ENCODE measurements at places on chromosomes 2 and 18. TPM values are rescaled to one million over a fixed set of nuclear protein-coding genes. Genes with fewer than 3 reads are reported as not detected.

DNA sequence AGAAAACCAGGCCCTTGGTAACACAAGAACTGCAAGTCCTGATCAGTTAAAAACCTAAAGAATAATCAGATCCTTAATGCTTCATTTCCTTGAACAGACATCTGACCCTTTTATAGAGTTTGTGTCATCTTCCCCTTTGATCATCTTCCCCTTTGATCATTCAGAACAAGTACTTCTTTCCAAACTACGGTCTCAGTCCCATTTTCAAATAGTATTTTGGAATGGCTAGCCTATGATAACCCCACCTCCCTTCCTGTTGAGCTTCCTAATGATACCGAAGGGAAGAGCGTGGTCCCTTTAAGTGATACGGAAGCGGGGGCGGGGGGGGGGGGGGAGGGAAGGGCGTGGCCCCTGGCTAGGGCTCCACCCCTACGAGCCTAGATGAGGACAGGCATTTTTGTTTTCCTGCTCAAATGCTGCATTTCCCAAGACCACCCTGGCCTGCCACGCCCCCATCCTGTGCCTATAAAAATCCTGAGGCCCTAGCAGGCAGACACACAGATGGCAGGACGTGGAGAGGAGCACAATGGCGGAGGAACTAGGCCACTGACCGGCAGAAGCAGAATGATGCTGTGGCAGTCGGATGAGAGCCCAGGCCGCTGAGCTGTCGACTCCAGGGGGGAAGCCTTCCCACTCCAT is 24.1 kb upstream of the CHRNA1 start:
- DNase-seq: no peak
- H3K4me3 ChIP-seq: no peak overlapping the region
- H3K27me3 ChIP-seq: no peaks in the 10 kb centered on the region
- H3K27ac ChIP-seq: peak overlapping the region; percentile 93

- H3K4me3 ChIP-seq: no peak overlapping the region
- H3K27ac ChIP-seq: no peak overlapping the region
- no peaks in the 10 kb centered on the region for H3K27me3 ChIP-seq
Measured at GRCh38 chr2:172919732-172920131, 155.9 kb upstream of the MAP3K20 start.

- H3K4me3 ChIP-seq: no peak overlapping the region
- no peak overlapping the region for H3K27ac ChIP-seq
- no peaks in the 10 kb centered on the region for H3K36me3 ChIP-seq
- H3K27me3 ChIP-seq: peaks cover 1% of the 10 kb centered on the region
Measured at GRCh38 chr2:72004201-72004915, 143.3 kb downstream of the CYP26B1 start.

GRCh38 chr2:211396815-211397214 is 840.4 kb downstream of the CPS1 start:
- no peak overlapping the region for H3K27ac ChIP-seq
- no peaks in the 10 kb centered on the region for H3K4me1 ChIP-seq
- H3K27me3 ChIP-seq: no peaks in the 10 kb centered on the region
- no peak overlapping the region for H3K4me3 ChIP-seq
- H3K36me3 ChIP-seq: no peaks in the 10 kb centered on the region
- DNase-seq: no peak

DNA sequence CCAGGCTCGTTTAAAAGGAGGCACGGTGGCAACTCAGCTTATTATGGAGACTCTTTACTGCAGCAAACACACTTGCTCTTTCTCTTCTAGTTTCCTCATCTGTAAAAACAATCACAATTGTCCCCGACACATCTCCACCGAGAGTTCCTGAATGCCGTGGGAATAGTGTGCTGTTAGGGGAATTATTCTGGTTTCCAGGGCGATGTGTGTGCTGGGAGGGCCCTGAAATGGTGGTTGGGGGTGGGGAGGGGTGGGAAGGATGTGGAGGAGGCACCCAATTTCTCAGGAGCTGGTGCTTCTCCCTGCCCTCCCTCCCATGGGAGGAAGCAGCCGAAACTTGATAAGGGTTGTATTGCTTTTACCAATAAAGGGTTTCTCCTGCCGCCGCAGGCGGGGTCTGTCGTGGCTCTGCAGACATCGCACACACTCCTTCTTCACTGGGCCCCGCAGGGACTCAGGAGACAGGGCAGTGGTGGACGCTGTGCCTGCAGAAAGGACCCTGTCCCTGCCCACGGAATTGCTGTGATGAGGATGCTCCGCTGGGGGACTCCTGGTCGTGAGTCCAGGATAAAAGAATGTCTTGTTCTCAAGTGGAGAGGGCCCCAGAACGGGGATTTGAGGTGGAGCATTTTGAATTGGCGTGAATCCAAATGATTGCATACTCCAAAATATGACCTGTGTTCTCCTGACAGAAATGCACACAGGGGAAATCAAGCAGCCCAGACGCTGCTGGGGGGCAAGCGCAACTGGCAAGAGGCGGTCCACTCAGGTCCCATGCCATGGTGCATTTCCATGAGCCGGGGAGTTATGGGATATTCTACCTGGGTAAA is 119.2 kb downstream of the ACKR3 start:
- peaks cover 64% of the 10 kb centered on the region for H3K4me1 ChIP-seq
- H3K27ac ChIP-seq: no peak overlapping the region
- H3K4me3 ChIP-seq: no peak overlapping the region
- H3K36me3 ChIP-seq: no peaks in the 10 kb centered on the region

GRCh38 chr2:230153390-230153976 is 66.3 kb downstream of the SP110 start:
- H3K4me1 ChIP-seq: peaks cover 4% of the 10 kb centered on the region
- H3K27me3 ChIP-seq: no peaks in the 10 kb centered on the region
- H3K27ac ChIP-seq: no peak overlapping the region
- H3K36me3 ChIP-seq: peaks cover 5% of the 10 kb centered on the region
- no peak for DNase-seq

DNA sequence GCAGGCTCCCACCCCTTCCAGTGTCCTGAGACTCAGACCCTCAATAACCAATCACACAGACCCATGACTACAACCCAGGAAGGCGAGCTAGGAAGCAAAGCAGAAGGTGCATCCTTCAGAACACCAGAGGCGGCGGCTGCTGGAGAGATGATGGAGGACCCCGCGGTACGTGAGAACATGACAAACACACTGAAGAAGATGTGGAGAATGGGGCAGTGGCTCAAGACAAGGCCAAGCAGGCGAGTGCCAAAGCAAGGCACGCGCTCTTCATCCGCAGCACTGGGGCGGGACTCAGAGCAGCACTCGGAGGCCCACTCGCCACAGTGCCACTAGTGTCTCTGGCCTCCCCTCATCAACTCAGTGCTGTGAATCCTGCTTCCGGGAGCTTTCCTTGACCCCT is 13.7 kb downstream of the ERFE start:
- no peaks in the 10 kb centered on the region for H3K27me3 ChIP-seq
- H3K4me3 ChIP-seq: no peak overlapping the region
- no peak for DNase-seq
- H3K4me1 ChIP-seq: peaks cover 52% of the 10 kb centered on the region

DNA sequence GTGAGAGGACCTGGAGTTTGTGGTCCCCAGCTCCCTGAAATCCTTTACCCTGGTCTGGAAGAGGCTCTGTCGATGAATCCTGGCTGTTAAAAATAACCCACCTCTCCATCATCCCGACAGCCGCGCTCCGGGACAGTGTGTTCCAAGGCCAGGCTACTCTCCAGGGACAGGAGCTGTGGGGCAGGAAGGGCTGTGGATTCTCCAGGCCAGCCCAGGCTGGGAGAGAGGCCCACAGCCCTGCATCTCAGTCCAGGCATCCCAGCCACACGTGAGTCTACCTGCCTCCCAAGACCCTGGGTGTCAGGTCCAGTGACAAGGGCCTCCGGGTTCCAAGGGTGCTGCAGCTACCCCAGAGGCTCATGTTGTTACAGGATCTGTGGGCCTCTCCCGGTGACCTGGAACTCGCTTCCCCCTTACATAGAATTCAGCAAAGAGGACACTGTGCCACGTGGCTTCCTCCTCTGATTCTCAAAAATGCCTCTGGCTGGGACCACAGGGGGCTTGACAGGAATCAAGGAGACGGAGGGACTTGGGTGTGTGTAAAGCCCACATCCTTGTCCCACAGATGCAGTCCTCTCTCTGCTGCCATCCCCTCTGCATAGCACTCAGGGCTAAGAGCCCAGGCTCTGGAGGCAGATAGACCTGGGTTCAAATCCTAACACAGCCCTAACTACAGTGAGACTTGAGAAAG is 17.3 kb downstream of the ADRA2B start:
- H3K4me3 ChIP-seq: no peak overlapping the region
- H3K4me1 ChIP-seq: peaks cover 8% of the 10 kb centered on the region
- DNase-seq: no peak
- no peak overlapping the region for H3K27ac ChIP-seq

DNA sequence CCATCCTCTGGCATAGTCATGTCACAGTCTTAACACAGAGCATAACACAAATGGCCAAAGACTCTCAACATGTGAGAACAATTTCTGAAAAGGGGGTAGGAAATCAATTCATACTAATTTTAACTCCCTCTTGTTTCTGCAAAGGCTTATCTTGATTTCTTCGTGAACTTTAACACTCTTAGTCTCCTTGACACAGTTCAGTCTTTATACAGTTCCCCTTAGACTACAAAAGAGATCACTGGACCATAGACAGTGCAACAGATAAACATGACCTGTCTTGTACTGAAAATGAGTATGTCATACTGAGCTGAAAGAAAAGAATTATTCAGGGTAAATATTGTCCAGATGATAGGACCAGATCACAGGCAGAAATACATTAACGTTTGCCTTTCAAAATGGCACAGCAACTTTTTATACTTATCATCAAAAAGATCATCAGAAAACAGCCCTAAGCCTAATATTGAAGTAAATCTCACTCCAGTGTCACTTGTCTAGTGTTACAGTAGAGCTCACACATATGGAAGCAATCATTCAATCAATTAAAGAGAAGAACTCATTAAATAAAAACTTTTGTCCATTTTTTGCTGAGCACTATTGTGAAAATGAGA is 56.4 kb upstream of the VRK2 start:
- no peaks in the 10 kb centered on the region for H3K36me3 ChIP-seq
- peaks cover 9% of the 10 kb centered on the region for H3K4me1 ChIP-seq
- no peaks in the 10 kb centered on the region for H3K27me3 ChIP-seq
- no peak overlapping the region for H3K27ac ChIP-seq
- no peak for DNase-seq
- no peak overlapping the region for H3K4me3 ChIP-seq

DNA sequence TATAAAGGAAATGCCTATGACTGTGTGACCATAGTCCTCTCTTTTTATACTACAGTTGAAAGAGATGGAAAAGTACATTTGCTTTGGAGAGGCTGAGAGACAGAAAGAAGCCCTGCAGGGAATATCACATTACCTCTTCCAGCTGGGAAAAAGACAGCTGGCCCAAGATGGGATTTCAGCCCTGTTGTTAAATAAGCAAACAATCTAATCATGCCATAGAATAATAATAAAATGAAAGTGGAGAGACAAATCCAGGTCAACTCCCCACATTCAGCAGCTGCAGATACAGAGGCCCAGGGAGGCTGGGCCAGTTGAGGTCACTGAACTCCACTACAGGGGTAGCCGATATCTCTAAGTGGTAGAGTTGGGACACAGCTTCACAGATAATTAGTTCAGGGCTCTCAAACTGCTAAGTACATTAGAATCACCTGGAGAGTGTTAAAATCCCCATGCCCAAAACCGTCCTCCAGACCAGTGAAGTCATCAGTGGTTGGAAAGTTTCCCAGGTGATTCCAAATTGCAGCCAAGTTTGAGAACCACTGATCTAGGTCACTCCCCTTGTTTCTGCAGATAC is 81.9 kb downstream of the MOGAT1 start:
- H3K4me1 ChIP-seq: peaks cover 50% of the 10 kb centered on the region
- H3K4me3 ChIP-seq: peak overlapping the region; percentile 31
- H3K36me3 ChIP-seq: no peaks in the 10 kb centered on the region
- H3K27me3 ChIP-seq: no peaks in the 10 kb centered on the region
- H3K27ac ChIP-seq: peak overlapping the region; percentile 86
- DNase-seq: no peak

GRCh38 chr2:60547841-60548240 is 5.6 kb downstream of the BCL11A start:
- H3K27me3 ChIP-seq: no peaks in the 10 kb centered on the region
- H3K36me3 ChIP-seq: peaks cover 15% of the 10 kb centered on the region
- no peak overlapping the region for H3K4me3 ChIP-seq
- DNase-seq: no peak
- peaks cover 17% of the 10 kb centered on the region for H3K4me1 ChIP-seq

DNA sequence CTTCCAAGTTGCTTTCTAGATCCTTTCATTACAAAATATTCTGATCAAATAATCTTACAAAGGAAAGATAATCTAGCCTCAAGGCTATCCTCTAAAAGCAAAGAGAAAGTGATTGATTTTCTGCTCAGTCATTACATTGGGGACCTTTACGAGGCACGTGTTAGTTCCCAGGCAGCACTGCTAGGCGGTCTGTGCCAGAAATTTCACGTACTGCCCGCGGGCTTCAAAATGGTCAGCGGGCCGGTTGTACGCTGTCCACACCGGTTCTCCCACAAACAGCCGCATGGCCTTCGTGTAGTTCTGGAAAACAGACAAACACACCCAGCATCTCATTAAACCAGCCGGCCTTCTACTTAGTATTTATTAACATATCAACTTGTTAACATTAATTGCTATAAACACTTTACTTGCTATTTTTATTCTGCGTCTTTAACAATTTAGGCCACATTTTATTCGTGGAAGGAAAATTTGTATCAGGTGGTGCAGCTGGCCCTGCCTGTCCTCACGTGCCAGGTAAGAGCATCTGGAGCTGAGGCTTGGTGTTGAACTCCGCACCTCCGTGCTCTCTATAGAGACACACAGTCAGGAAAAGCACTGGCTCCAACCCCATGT is 20.4 kb downstream of the ADI1 start:
- H3K27ac ChIP-seq: no peak overlapping the region
- no peak for DNase-seq
- peaks cover 3% of the 10 kb centered on the region for H3K4me1 ChIP-seq
- peaks cover 35% of the 10 kb centered on the region for H3K36me3 ChIP-seq
- H3K4me3 ChIP-seq: no peak overlapping the region

DNA sequence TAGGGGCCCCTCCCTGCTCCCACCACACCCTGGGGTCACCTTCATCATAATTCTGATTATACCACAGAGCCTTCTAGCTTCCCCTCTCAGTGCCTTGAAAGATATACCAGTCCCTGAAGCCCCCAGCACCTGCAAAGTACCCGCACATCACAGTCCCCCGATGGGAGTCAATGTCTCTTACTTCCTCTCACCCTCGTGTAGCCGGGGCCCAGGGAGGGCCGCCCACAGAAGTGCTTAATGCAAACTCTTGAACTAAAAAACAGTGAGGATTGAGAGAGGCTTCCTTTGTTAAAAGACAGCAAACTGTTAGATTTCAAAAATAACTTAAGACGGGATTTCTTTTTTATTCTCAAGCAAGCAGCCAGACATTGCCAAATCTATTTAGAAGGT is 76.5 kb downstream of the SFXN5 start:
- H3K4me1 ChIP-seq: no peaks in the 10 kb centered on the region
- no peak overlapping the region for H3K4me3 ChIP-seq
- H3K27me3 ChIP-seq: no peaks in the 10 kb centered on the region
- H3K36me3 ChIP-seq: peaks cover 1% of the 10 kb centered on the region

GRCh38 chr2:204312105-204312504 is 233.2 kb upstream of the PARD3B start:
- no peaks in the 10 kb centered on the region for H3K27me3 ChIP-seq
- no peak for DNase-seq
- peaks cover 3% of the 10 kb centered on the region for H3K4me1 ChIP-seq
- no peak overlapping the region for H3K4me3 ChIP-seq

The LAMA1 gene
- total RNA-seq: 3.9 TPM

The TGFBRAP1 gene
- total RNA-seq: 18.3 TPM

The TACR1 gene
- not detected for total RNA-seq

The TTC21B gene
- total RNA-seq: 15.8 TPM

The CIB4 gene
- total RNA-seq: not detected

The GAL3ST2 gene
- total RNA-seq: 1.3 TPM

The HOXD8 gene
- total RNA-seq: not detected

Measured in chondrocyte (in vitro differentiated cells).